ENCODE measurements at places on chromosomes 13 and 19.

DNA sequence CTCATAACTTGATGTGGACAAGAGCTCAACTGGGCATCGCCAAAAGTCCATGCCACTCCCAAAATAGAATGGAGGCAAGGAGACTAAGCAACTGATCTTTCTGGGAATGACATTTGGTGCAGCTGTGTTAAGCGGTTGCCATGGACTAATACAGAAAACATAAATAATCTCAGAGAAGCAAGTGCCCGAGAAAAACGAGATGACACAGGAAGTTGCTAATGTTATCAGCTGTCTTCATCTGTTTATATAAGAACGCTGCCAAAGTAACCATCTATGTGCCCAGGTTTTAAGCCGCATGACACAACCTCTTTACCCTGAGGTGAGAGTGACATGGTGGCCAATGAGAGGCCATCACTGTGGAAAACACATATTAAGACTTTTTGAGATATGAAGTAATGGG, 54.9 kb upstream of the SACS start:
- no peak for DNase-seq

GRCh38 chr19:4061178-4061682, 5.5 kb downstream of the ZBTB7A start:
- DNase-seq, result peak; percentile 73

- DNase-seq, result no peak
Measured at GRCh38 chr13:107665926-107666458, 549.3 kb downstream of the LIG4 start.

DNA sequence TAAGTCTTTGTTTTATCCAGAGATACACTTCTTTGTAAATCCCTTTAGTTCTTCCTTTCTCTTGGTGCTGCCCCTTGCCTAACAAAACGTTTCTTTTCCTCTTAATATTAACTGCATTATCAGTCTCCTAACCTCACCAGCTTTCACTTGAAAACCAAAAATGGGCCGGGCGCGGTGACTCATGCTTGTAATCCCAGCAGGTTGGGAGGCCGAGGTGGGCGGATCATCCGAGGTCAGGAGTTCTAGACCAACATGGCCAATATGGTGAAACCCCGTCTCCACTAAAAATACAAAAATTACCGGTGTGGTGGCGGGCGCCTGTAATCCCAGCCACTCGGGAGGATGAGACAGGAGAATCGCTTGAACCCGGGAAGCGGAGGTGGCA, 329.8 kb upstream of the MIR17HG start:
- DNase-seq, result peak; percentile 44

- no peak for DNase-seq
Measured at GRCh38 chr13:113548778-113549621, 35.6 kb upstream of the TFDP1 start.

DNA sequence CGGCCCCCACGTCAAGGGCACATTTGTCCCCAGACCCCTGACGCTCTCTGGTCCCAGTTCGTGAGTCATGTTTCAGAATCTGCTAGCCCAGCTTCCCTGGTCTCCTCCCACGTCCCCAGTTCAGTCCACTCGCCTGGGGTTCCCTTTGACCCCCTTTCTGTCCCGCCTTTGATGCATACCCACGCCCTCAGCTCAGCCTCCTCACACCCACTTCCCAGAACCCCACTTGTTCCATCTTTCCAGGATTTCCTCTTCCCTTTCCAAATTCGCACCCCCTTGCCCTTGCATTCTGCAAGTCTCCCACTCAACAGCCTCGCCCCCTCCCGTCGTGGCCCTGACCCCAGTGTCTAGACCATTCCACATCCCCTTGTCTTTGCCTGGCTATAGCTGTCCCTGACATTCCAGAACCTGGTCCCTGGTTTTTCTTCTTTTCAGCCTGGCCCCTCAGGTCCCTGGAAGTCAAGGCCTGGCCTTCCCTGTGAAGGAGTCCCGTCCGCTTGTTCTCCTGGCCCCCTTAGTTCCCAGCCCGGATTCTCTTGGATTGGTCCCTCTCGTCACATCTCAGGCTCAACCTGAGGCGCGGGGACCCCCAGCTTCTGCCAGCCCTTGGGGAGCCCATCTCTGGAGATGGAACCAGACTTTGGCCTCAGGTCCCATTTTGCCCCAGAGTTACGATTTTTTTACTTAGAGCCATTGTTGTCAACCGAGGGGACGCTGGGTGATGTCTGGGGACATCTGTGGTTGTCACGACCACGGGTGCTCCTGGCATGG, 1.3 kb downstream of the NCLN start:
- no peak for DNase-seq

- no peak for DNase-seq
Measured at GRCh38 chr19:9132422-9132821, 5.7 kb upstream of the OR7G3 start.

- DNase-seq, result no peak
Measured at GRCh38 chr13:42626176-42626860, 52.4 kb downstream of the TNFSF11 start.

DNA sequence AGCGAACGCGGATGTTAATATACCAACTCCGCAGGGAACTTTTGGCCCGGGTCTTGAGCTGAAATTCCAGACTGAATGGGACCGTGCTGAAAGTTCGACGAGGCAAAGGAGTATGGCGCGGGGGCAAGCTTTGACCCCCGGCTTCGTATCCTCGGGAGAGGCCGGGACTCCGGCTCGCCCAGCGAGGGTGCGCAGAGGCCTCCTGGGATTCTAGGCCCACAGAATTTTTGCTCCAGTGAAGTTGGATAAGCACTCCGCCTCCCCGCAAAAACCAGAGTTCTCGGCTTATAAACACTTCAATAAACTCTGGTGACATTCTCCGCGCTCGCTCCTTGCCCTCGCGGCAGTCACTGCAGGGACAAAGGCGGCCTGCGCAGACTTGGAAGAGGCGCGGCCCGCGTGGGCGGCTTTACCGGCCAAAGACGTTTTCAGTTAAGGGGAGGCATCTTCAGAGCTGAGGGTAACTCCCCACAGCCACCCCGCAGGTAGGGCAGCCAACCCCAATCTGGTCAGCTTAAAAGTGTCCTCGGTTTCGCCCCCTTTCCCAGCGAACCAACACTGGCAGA, 112.6 kb downstream of the KCNRG start:
- peak; percentile 56 for DNase-seq

- peak; percentile 29 for DNase-seq
Measured at GRCh38 chr13:43119206-43119605, 95.8 kb downstream of the DNAJC15 start.

GRCh38 chr13:77919921-77920294, 1.3 kb upstream of the EDNRB start:
- DNase-seq, result no peak

GRCh38 chr19:10852098-10852800, 4.0 kb downstream of the C19orf38 start:
- no peak for DNase-seq

Data from H9 (cell line).